ENCODE measurements at places on chromosomes 5 and 9.

DNA sequence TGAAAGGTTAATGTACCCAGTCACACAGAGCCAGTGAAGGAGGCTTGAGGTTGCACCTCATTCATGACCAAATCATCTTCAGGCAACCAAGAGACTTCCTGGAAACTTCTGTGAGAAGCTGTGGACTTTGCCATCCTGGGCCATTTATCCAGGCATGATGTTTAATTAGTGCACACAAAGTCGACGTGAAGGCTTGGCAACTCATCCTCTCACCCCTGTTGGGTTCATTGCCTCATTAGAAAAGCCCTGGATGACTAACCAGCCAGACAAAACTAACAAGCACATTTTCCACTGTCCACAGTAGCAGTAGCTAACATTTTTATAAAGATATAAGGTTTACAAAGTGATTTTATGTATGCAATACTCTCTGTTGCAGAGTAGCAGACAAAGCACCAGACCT, 65.7 kb upstream of the ZNF462 start:
- DNase-seq, result no peak

- DNase-seq, result no peak
Measured at GRCh38 chr5:156359476-156359875, 32.5 kb downstream of the SGCD start.

- DNase-seq, result no peak
Measured at GRCh38 chr9:135253305-135254004, 166.0 kb downstream of the OLFM1 start.

DNA sequence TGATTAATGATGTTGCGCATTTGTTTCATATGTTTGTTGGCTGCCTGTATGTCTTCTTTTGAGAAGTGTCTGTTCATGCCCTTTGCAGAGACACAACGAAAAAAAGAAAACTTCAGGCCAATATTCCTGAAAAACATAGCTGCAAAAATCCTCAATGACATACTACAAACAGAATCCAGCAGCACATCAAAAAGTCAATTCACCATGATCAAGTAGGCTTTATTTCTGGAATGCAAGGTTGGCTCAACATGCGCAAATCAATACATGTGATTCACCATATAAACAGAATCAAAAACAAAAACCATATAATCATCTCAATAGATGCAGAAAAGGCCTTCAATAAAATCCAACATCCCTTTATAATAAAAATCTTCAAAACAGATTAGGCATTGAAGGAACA, 1.9 kb upstream of the ANKS6 start:
- no peak for DNase-seq

DNA sequence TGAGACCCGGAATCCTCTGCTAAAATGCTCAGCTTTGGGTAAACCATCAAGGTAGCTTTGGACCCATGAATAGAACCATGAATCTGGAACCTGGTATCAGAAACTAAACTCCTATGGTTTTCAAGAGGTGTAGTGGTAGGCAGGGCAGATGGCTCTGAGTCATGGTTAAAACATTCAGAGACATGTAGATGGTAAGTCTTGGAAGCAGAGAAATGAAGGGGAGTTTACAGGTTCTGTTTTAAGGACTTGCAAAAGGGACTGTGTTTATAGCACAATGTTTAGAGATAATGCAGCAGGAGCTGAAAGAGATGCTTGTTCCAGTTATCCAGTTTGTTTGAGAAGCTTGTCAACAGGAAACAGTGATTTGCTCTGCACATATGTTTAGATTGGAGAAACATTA, 36.0 kb upstream of the FBN2 start:
- no peak for DNase-seq

- no peak for DNase-seq
Measured at GRCh38 chr9:10059044-10059443, 553.8 kb downstream of the PTPRD start.

DNA sequence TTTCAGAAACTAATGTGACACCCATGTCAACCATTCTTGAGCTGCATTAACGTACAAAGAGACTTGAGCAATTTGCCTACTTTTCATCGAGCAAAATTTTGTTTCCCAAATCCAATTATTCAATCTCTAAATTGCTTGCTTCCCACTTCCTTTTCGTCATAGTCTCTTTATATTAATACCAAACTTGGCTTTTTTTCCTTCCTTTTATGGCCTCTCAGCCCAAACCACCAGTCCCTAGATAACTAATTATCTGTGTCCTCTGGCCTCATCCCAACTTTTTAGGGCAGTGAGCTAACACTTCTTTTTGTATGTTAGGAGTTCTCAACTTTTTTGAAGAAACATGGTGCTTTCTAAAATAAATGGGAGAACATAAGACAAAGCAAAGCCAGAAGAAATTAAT, 155.5 kb upstream of the S1PR3 start:
- no peak for DNase-seq

GRCh38 chr5:9712506-9712905, 82.4 kb upstream of the TAS2R1 start:
- no peak for DNase-seq

DNA sequence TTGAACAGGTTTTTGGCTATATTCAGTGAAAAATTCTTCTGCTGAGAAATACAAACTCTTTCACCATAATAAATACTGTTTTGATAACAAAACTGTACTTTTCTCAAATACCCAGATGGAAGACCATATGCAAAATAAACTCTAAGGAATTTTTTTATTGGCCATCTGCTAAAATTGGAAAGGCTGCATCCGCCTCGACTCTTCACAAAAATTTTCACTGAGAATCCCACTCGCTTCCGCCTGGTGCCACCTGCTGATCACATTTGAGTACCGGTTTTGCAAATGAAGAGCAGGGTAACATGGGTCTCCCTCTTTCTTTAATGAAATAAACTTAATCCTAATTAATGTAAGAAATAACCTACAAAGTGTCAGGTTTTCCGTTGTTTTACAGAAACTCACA, 76.4 kb downstream of the TTLL11 start:
- no peak for DNase-seq

DNA sequence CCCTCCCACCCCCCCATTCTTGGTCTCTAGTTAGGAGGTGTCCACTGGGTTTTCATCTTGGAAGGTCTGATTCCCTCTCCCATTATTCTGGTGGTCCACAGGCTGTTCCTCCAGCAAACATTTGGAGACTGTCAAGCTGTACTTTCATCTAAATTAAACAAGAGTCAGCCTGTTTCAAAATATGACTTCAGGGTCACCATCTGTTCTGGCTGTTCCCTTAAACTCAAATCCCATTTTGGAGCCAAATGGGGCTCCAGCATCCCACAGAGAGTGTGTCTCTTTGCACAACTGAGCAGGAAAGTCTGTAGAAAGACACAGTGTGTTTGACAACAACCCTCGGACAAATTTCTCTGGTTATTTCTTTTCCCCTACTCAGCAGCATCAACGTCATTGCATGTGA, 20.5 kb downstream of the COL15A1 start:
- no peak for DNase-seq

DNA sequence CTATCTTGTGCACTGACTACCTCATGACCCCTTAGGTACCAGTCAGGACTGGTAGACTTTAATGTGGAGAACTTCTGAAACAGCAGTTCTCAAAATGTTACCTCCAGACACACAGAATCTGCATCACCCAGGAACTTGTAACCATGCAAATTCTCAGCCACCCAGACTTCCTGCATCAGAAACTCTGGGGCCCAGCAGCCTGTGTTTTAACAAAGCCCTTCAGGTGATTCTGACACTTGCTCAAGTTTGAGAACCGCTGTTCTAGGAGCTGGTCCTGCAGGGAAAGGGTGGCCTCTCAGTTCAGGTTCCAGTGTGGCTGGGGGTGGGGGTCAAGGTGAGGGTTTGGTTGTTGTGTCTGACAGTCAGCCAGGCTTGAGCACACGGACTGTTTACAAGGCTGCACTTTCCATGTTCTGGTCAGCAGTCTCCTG, 28.4 kb downstream of the ZFP62 start:
- DNase-seq, result no peak

GRCh38 chr9:92183449-92183848, 68.2 kb upstream of the SPTLC1 start:
- DNase-seq, result no peak

- no peak for DNase-seq
Measured at GRCh38 chr5:57097526-57097925, 76.3 kb upstream of the GPBP1 start.

- no peak for DNase-seq
Measured at GRCh38 chr9:1331546-1332038, 281.4 kb downstream of the DMRT2 start.

DNA sequence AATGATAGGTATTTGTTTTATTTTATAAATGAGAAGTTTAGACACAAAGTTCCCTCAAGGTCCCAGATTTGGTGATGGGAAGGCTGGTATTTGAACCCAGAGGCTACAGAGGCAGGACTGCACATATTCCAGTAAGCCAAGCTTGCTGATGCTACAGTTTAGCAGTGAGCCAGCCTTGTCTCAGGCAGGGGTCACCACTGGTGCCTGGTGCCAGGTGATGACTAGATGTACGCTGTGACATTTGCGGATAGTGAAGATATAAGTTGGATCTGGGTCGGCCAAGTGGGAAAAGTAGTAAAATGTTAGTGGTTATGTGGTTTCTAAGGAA, 143.9 kb downstream of the AOPEP start:
- no peak for DNase-seq

DNA sequence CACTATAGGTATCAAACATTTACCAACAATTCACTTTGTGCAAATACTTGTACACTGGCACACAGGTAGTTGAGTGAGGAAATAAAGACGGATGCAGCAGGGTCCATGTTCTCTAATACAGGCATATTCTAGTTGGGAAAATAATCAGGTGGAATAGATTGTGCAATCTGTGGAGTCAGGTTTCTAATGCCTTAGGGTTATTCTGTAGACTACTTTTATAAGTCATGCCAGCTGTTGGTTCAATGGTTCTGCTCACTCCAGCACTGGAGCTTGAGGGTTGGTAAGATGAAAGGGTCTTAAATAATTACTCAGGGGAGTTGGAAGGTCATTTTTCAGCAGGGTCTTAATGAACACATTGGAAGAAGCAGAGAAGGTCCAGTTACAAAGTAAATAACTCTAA, 690.3 kb upstream of the DMAC1 start:
- no peak for DNase-seq

- DNase-seq, result no peak
Measured at GRCh38 chr5:15241216-15241821, 258.7 kb upstream of the FBXL7 start.

GRCh38 chr9:5851445-5851844, 18.5 kb upstream of the ERMP1 start:
- DNase-seq, result no peak

DNA sequence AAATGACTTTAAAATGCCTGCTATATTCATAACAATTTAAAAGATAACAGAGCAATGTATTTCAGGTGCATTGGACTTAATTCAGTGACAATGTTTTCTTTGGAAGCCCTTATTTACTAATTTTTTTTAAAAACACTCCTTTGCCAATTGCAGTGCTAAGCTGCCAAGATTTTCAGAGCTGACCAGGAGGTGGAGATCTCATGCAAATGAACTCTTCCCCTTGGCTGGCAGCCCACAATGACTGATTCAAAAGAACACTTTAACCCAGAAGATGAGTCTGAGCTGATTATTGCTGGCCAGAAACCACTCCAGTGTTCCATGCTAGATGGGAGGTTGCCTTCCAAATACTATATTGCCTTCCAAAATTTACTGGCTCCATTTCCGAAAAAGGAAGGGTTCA, 128.3 kb upstream of the CCNH start:
- no peak for DNase-seq

DNA sequence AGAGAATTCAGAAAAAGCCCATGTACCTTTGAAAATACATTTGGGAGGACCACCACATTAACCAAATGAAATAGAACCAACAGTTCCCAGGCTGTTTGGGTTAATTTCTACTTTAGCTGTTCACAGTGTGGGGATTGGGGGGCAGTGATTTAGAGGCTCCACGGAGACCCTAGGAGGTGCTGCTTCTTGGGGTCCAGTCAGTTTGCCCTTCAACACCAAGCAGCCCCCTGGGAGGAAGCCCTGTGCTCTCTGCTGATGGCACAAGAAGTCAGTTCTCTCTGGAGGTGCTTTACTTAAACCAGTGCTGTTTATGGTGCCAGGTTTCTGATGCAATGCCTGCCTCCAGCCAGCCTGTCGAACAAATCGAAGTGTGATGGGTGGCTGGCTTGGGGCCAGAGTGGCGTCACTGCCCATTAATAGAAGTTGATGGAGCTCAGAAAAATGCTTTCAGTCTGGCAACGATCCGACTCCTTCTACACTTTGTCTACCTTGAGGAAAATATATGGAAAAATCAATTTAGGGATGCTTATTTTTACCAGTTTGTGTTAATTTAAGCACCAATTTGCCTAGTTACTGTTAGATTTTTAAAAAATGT, 134.0 kb downstream of the SNX18 start:
- no peak for DNase-seq

DNA sequence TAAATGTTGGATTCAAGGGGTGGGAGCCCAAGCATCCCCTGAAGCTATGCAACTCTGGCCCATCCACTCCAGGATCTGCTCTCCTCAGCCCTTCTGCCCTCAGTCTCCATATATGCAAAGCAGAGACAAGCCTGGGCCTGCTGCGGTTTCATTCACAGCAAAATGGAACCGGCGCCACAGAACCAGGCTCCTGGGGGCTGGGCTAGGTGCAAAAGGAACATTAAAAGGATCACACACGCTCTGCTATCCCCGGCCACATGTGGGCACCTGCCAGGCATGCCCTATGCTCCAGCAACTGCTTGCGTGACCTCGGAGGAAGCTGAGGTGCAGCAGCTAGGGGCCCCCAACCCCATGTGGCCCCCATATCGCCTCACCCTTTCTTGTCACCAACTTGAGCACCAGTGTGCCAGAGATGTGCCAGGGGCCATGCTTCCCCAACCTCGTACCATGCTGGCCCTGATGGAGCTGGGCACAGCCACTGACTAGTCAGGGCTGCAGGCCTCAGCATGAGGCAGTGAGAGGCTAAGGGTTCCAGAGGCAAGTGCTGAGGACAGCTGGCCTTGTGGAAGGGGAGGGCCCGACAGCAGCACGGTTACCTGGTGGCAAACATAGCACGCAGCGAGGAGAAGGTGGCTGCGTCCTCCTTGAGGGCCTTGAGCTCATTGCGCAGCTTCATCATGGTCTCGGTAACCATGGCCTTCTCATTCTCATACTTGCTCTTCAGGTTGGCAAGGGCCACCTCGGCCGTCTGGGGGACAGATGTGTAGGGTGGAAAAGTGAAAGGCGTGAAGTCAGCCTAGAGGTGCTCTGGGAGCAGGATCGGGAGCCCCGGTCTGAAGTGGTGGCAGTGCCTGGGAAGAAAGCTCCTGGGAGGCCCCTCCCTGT, 47.2 kb downstream of the BICD2 start:
- DNase-seq, result no peak

GRCh38 chr5:165525271-165525670, 2019.9 kb downstream of the MAT2B start:
- DNase-seq, result no peak

DNA sequence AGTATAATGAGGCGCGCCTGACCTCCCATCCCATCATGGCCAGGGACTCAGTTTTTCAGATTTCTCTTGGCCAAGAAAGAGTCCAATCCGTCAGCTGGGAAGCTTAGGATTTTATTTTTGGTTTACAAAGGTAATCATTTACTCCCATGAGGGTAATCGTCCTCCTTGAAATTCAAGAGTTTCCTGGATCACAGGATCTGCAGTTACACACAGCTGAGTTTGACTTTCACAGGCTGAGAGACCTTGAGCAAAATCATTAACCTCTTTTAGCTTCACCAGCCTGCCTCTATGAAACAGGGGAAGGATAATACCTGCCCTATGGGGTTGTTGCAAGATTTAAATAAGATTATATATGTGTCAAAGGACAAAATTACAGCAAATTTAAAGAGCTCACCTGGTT, 15.4 kb upstream of the AK3 start:
- no peak for DNase-seq
